ENCODE measurements at places on chromosomes 1 and 21.

DNA sequence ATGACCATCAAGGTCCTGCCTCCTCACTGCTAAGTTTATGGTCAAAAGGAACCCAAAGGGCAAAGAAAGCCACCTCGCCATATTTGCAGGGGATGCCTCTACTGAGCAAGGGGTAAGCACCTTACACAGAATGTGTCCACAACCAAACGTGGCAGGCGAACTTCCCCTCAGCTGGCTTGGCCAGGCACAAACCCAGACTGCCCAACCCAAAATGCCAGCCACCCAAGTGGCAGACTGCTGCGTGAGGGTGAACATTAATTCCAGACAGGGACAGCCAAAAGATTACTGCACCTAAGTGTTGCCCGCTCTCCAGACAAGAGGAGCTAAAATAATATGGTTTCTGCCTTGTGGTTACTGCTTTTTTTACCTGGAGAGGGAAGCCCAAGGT lies 16.0 kb downstream of the ZNF697 start:
- DNase-seq, result no peak

DNA sequence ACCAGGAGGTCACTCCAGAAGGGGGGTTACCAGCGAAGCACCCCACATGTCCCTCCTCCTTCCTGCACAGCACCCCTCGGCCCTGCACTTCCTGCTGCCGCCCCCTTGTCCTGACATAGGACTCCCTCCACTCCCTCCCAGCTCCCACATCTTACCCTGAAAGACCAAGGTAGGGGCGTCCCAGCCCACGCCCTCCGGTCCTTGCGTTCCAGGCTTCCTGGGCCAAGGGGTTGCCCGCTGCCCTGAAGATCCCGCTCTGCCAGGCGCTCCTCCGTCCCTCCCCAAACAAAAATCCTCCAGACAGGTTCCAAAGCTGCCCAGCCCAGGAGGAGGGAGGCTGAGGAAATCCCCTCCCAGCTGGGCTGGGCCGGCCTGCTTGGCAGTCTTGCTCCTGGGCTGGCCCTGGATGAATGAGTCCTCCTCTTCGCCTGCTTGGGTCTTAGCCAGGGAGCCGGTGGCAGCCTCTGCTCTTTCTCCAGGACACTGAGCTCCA lies at the start of gene RHBDL2:
Gene RHBDL2 (minus strand): TSS at position 304 of the 493 bp plus-strand sequence. CDS start 22,618 bp downstream, outside the sequence.
- peak; percentile 83 for DNase-seq

DNA sequence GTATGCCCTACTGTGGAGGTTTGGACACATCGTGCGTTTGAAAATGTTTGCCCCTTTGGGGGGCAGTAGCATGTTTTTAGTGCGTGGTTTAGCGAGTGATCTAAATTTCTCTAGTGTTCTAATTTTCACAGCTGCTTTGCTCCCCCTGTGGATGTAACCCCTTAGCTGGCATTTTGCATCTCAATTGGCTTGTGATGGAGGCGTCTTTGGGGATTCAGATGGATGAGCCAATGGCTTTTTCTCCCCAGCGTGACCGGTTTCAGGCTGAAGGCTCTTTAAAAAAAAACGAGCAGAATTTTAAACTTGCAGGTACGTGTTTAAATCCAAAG lies 836 bp downstream of the CDC7 start:
- DNase-seq, result peak; percentile 29

DNA sequence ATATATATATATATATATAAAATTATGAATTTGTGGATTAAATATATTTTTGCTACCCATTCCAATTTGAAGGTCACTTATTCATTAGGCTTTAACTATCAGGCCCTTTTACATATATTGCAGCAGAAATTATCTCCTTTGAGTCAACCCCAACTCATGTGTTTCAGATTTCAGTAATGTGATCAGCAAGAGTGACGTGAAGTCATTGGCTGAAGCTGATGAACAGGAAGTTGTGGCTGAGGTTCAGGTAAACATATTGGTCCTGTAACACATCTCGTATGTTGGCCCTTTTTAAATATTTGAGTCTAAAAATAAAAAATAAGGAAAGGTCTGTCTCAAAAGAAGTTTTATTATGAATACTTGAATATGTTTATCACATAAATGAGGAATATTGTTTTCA lies 8.5 kb downstream of the VPS45 start:
- DNase-seq, result no peak
